ENCODE measurements at places on chromosomes 5 and 9. TPM values are rescaled to one million over a fixed set of nuclear protein-coding genes. Genes with fewer than 3 reads are reported as not detected.

PCDHGC4 gene
- polyA plus RNA-seq = 3.2 TPM

LPAR1 gene
- polyA plus RNA-seq = 27.4 TPM

NRG2 gene
- polyA plus RNA-seq = 1.6 TPM

SLIT3 gene
- 58.8 TPM for polyA plus RNA-seq

HAVCR2 gene
- 6.6 TPM for polyA plus RNA-seq
